Type B pancreatic cell (in vitro differentiated cells): ENCODE measurements at places on chromosomes 5 and 9. TPM values are rescaled to one million over a fixed set of nuclear protein-coding genes. Genes with fewer than 3 reads are reported as not detected.

ECSCR gene
- total RNA-seq: not detected in 2 replicates

NTNG2 gene
- total RNA-seq: 2.6 and 4.0 TPM in 2 replicates

DNA sequence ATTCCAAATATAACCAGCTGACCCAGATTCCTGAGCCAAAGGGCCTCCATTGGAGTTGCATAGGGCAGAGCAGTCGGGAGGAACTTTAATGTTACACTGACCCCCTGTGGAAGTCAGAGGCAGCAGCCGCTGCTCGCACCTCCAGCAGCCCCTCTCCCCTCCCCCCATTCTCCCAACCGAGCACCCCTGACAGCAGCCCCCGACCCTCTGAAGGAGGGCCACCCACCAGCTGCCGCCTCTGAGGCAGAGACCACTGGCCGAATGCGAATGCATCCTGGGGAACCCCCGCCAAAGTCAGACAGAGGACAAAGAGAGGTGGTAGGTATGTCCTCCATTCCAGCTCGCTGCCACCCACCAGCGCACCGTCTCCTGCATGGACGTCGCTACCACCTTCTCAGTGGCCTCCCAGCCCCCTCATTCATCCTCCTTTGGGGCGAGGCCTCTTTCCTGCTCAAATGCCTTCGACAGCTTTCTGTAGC, 231.0 kb downstream of the CDK5RAP2 start:
- DNase-seq: no peak

DNA sequence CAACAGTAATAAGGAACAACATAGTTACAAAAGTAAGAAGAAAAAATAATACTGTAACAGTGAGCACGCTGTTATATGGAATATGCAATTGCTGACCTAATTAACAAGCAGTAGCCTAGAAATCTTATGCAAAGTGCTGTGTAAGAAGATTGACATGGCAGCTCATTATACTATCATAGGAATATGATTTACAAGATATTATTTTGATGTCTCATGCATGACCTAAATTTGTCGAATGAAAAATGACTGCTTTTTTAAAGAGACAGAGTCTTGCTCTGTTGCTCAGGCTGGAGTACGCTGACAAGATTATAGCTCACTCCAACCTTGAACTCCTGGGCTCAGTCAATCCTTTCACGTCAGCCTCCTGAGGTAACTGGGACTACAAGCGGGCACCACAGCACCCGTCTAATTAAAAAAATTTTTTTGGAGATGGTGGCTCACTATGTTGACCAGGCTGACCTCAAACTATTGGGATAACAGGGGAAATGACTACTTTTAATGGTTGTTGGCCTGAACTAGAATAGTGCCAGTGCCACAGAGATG, 10.5 kb downstream of the RAD23B start:
- DNase-seq: no peak

TMC1 gene
- total RNA-seq: not detected in 2 replicates

CDX1 gene
- total RNA-seq: 5.0 and 13.4 TPM in 2 replicates

LYSMD3 gene
- total RNA-seq: 15.0 and 21.0 TPM in 2 replicates

TMEM232 gene
- total RNA-seq: 2.4 and 6.9 TPM in 2 replicates

DNA sequence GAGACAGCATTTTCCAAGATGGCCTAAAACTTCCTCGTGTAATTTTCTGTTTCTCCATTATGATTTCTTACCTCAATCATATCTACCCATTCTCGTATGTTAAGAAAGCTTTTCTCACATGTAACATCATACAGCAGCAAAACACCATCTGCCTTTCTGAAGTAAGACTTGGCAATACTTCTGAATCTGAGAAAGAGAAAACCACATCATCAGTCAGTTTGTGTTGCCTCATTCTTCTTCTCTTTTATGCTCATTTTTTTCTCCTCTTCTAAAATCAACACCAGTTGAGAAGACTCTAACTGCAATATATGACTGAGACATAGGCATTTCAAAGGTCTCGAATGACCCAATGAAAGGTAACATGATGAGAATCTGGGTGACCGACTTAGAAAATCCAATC, 66.0 kb downstream of the RASEF start:
- DNase-seq: no peak

- DNase-seq: no peak
These were observed 383.1 kb upstream of the PAPPA start for GRCh38 chr9:115770521-115770920.

- no peak for DNase-seq
These were observed 94.0 kb downstream of the PPARGC1B start for GRCh38 chr5:149824120-149824519.

IL33 gene
- 0.67 and 13.3 TPM in 2 replicates for total RNA-seq

- DNase-seq: no peak
These were observed 16.1 kb downstream of the GSN start for GRCh38 chr9:121283856-121284732.

DNA sequence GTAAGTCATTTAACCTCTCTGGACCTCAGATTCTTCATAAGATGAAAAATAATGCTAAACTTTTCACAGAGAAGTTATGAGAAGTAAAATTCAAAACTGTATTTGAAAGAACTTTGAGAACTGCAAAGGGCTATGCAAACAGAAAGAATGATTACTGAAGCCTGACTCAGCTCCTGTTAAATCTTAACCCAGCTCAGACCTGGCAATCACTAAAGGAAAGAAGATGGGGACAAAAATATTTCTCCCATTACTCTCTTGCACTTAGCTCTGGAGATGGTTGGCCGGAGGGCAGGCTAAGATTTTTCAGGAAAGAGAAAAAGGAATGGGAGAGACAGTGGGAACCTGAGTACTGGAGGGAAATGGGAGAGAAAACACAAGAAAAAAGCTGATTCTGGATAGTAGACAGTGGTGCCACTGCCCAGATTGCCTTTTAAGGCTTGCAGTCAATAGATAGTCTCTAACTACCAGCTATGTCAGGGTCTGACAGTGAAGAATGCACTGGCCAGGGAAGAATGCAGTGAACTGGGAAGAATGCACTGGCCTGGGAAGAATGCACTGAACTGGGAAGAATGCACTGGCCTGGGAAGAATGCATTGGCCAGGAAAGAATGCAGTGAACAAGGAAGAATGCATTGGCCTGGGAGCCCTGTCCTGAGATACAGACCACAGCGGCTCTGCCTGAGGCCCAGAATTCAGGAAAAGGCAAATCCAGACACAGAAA, 25.2 kb upstream of the CEMIP2 start:
- DNase-seq: no peak

- no peak for DNase-seq
These were observed 43.9 kb downstream of the MAPKAP1 start for GRCh38 chr9:125663127-125663526.

DNA sequence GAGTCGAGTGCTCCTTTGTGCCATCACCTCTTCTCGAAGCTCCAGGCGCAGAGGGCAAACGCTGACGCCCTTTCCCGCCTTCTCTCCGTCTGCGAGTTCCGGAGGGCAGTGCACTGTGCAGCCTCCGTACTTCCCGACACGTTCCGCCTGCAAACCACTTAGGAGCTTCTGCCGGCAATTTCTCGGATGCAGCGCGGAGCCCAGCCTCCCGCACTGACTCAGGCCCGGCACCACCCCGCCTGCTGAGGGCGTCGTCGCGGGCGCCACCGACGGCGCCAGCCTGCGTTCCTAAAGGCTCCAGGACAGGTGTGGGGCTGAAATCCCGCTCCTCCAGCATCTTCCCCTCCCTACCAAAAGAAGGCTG, 9.3 kb upstream of the TRIM36 start:
- no peak for DNase-seq

DNA sequence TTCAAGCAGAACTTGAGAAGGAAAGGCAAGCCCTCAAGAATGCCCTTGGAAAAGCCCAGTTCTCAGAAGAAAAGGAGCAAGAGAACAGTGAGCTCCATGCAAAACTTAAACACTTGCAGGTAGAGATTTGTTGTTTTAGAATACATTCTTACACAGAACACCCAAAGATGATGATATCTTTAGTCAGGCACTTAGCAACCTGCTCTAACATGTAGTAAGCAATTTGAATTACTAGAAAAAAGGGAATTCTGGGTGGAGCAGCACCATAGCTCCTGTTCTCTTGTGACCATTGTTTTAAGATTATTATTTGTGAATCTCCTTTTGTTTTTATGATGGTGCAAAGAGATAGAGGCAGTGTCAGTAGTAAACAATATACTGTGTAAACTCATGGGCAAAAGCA, 63.1 kb downstream of the RAB14 start:
- DNase-seq: no peak

CYLC2 gene
- not detected in 2 replicates for total RNA-seq
